Naive B cell (primary cell): ENCODE measurements at places on chromosomes 1 and 21. TPM values are rescaled to one million over a fixed set of nuclear protein-coding genes. Genes with fewer than 3 reads are reported as not detected.

DNA sequence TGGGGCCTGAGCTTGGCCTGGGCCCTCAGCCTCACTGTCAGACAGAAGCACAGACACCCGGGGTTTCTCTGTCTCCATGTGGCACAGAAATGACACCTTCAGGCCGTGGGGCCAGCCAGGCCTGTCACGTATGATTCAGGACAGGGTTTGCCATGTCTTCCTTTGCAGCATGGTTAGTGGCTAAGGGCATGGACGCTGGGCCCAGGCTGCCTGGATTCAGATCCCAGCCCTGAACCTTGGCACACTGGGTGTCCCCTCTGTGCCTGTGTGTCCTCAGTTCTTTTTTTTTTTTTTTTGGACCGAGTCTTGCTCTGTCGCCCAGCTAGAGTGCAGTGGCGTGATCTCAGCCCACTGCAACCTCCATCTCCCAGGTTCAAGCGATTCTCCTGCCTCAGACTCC, 73.6 kb downstream of the SPSB1 start:
- no peak for DNase-seq

The TEDDM1 gene
- 0.13 TPM for polyA plus RNA-seq

The OR2T12 gene
- polyA plus RNA-seq: not detected

- no peak for DNase-seq
These were observed 52.5 kb downstream of the ZNF697 start for GRCh38 chr1:119595606-119596005.

The S100A7 gene
- polyA plus RNA-seq: not detected

DNA sequence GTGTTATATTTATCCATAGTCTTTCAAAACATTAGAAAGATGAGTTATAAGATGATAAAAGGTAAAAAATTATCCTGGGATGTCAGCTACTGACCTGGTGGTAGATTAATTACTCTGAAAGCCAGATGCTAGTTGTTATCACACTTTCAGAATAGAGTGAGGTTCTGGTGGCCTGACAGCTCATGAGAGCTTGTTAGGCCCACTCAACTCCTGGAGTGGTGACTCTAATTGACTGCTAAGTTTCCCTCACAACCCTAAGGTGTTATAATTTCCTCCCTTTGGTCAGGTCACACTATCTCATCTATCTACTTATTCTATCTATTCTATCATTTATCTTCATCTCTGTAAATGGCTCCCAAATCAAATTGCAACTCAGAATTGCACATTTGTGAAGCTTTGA, 90.1 kb downstream of the ZNF648 start:
- no peak for DNase-seq

GRCh38 chr1:44072204-44072603, 40.9 kb upstream of the SLC6A9 start:
- DNase-seq: no peak

The RAD54L gene
- polyA plus RNA-seq: 1.4 TPM

- DNase-seq: no peak
These were observed 307.4 kb downstream of the DISC1 start for GRCh38 chr1:231933711-231934626.

DNA sequence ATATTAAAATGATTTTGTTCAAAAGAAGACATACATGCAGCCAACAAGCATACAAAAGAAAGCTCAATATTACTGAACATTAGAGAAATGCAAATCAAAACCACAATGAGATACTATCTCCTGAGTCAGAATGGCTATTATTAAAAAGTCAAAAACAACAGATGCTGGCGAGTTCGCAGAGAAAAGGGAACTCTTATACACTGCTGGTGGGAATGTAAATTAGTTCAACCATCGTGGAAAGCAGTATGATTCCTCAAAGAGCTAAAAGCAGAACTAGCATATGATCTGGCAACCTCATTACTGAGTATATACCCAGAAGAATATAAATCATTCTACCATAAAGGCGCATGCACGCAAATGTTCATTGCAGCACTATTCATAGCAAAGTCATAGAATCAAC, 126.0 kb upstream of the HMCN1 start:
- peak; percentile 61 for DNase-seq

- DNase-seq: no peak
These were observed 56.2 kb downstream of the SLC37A1 start for GRCh38 chr21:42569732-42570301.

GRCh38 chr21:36524477-36524876, 44.6 kb upstream of the CLDN14 start:
- DNase-seq: no peak

- peak; percentile 84 for DNase-seq
These were observed at the start of gene MR1 for GRCh38 chr1:181033799-181034451. Gene MR1 (plus strand): TSS chr1:181033983. CDS start chr1:181034008, 25 bp downstream.

GRCh38 chr1:89363196-89363595, 663 bp upstream of the GBP6 start:
- DNase-seq: no peak

The TRIM58 gene
- polyA plus RNA-seq: 4.7 TPM

GRCh38 chr1:236348071-236348470, 46.0 kb upstream of the EDARADD start:
- DNase-seq: no peak

- DNase-seq: no peak
These were observed 39.9 kb upstream of the HMGN1 start for GRCh38 chr21:39388811-39389155.

- DNase-seq: no peak
These were observed 945.4 kb upstream of the PRMT6 start for GRCh38 chr1:106111044-106111443.

DNA sequence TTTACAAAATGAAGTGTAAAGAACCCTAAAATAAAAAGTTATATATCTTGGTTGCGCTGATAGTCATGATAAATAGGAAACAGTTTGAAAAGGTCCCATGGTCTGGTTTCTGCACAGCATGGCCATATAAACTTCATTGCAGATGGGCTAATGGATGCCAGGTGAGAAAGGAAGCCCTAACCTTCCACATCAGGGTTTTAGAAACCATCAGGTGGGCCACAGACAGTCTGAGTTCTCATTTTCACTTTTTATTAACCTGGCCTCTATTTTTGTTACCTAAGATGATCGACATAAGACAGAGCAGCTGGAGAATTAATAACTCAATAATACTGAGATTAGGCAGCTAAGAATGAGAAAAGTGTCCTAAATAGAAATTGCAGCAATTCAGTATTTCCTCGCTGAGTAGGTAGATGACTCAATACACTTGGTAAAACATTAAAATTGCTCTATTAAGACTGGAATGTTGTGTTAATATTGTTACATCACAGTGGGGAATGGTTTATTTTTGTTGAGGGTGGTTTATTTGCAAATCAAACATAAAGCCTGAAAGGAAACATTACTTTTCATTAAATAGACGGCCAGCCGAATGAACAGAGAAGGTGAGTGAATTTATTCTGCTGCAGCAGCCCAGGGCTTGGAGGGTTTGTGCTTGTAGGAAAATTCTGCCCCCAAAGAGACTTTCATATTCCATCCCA, 21.1 kb downstream of the C1orf21 start:
- DNase-seq: no peak

DNA sequence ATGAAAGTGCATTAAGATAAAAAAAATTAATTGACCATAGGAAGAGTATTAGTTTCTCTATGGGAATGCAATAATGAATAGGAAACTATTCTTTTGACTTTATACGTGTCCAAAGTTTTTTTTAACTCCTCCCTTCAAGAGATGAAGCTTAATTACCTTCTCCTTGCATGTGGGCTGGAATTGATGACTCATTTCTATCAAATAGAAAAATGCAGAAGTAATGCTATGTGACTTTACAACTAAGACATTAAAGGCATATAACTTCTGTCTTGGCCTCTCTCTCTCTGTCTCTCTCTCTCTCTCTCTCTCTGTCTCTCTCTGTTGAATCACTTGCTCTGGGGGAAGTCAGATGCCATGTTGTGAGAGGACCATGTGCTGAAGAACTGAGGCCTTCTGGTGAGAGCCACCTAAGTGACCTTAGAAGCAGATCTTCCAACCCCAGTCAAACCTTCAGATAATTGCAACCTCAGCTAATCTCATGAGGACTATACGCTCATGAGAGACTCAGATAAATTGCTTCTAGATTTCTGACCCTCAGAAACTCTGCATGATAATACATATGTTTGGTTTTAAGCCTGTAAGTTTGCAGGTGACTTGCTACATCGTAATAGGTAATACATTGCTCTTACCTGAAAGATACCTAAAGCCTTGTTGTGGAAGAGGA, 414.2 kb downstream of the KCNT2 start:
- no peak for DNase-seq

The OR2L2 gene
- 0.16 TPM for polyA plus RNA-seq

- no peak for DNase-seq
These were observed 123.7 kb downstream of the NTNG1 start for GRCh38 chr1:107264561-107264960.
